ENCODE measurements at places on chromosomes 2 and 18. TPM values are rescaled to one million over a fixed set of nuclear protein-coding genes. Genes with fewer than 3 reads are reported as not detected.

DNA sequence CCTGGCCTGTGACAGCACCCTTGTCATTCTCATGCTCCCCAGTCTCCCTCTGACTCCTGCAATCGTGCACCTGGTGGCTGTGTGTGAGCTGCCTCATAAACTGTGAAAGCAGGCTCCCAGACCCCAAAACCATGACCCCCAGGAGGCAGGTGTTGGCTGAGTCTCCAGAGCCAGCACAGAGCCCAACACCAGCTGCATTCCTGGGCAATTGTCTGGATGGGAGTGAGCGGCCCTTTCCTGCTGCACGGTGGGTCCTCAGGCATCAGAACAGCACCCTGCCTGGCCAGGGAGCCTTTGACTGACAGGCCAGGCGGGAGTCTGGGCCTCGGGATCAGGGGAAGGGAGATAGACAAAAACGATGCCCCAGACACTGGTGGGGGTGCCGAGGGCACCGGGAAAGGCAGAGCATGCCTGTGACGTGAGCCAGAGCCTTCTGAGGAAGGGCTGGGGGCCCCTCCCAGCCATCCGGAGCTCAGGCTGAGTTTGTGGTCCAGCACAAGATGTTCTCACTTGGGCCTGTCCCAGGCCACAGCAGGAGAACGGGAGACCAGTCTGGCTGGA is 135.1 kb upstream of the GPC1 start:
- DNase-seq: no peak

DNA sequence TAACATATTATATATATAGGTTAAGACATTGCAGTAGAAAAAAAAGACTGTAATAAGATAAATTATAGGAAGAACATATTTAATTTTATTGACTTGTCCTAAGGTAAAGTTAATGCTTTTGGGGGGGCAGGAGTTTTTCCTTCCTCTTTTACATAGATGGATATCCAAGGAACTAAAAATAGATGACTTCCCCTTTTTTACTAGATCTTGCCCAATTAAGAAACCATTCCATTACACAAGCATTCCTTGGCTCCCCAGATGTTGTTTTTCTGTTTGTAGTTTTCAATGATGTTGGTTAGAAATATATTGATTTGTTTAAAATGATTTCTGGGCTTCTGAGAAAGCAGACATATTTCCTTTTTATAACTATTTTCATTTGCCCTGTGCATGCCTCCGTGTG is 22.4 kb upstream of the PMAIP1 start:
- DNase-seq: no peak

GRCh38 chr2:192194265-192194865 is 368 bp downstream of the TMEFF2 start:
- DNase-seq: no peak

DNA sequence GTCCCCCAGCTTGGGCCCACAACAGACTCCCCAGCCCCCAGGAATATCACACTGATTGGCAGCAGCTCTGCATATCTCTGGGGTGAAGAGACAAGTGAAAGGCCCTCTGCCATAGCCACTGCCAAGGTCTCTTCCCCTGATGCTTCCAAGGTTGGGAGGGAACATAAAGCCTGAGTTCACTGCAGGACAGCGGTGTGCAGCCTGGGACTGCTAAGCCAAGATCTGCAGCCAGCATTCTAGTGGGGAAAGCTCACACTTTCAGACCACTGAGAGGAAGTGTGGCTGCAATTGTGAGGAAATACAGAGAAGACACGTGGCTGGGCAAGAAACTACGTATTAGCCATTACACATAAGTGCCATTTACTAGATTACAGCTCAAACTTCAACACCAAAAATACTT is 100.7 kb downstream of the MAIP1 start:
- no peak for DNase-seq

- no peak for DNase-seq
Measured at GRCh38 chr18:77071711-77072292, 60.8 kb downstream of the MBP start.

DNA sequence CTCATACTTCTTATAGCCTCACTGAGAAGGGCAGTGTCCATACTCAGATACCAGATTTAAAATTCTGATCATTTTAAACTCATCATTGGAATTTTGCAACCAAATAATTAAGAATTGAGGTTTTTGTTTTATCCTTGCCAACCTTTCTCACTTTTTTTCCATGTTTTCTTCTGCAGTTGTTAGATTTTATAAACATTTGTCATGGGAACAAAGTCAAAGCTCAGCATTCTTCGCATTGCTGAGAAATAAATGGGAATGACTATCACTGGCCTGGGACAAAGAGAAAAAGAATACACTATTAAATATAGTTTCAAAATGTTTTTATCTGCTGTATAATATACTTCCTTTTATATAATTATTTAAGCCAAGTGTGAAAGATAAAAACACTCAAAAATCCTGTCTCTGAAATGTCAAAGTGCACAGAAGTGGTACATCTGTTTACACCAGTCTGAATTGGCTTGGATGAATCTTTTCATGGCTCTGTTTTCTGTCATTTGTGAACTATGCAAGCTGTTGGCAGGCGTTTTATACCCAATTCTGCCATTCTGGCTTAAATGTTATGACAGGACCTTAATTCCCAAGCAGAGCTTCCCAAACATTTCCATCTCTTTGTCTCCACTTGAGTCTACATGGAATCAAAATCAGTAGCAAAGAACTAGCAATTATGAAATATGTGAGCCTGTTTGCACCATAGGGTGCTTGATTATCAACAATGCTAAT is 249.3 kb upstream of the SYT4 start:
- no peak for DNase-seq

DNA sequence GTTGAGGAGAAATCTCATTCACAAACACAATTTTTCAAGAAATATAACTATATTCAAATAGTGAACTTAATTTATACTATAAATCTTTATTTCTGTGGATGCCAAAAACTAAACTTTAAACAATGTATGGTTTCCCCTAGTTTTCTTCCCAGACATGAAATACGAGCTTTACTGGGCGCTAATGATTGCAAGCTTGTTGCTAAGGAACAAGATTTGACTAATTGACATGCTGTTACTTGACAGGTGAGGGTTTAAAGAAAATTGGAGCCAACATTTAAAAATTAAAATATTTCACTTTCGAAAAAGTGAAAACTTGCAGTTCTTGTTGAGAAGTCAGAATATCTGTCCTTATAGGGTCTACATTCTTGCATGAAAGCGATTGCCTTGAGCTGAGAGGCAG is 381.0 kb downstream of the MEIS1 start:
- DNase-seq: no peak

DNA sequence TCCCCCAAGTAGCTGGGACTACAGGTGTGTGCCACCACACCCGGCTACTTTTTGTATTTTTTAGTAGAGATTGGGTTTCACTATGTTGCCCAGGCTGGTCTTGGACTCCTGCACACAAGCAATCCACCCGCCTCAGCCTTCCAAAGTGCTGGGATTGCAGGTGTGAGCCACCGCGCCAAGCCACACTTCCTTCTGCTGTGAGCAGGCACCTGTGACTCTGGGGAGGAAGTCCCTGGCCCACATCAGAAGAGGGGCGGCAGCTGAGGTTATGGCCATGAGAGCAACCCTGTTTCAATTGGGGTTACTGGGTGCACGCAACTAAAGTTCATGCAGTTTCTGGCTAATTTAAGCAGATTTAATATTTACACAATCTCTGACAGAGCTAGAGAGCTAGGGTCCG is 91.0 kb downstream of the PLB1 start:
- DNase-seq: no peak

DNA sequence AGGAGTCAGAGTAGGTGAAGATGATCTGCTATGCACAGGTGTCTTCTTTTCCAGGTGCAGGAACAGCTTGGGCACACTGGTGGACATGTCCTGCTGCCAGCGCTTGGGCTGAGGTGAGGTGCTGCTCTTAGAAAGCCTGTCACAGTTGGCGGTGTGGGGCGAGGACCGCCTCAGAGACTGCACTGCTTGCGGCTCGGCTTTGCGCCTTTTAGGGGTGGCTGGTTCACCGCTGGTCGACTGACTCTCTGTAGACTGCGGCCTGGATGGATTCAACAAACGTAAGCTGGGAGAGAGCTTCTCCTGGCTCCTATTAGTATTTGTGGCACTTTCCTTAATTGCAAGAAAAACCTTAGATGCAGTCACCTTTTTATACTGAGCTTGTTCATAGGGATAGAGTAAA is 1.7 kb downstream of the MSL3B start:
- no peak for DNase-seq

DNA sequence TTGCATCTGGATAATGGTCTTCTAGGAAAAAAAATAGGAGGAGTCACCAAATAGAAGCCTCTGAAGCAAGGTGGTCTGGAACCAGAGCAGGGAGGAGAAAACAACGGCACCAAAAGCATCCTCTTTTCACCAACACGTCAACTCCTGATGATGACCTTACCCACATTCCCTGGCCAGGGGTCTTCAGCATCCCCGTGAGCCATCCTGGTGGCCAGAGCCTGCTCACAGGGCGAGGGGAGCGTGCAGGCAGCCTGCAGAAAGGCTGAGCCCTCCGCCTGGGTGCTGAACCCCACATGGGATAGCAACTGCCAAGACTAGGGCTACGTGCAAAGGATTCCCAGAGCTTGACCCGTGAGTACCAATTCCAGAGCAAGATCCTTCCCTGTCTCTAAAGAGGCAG is 191.0 kb downstream of the NDUFA10 start:
- DNase-seq: no peak

DNA sequence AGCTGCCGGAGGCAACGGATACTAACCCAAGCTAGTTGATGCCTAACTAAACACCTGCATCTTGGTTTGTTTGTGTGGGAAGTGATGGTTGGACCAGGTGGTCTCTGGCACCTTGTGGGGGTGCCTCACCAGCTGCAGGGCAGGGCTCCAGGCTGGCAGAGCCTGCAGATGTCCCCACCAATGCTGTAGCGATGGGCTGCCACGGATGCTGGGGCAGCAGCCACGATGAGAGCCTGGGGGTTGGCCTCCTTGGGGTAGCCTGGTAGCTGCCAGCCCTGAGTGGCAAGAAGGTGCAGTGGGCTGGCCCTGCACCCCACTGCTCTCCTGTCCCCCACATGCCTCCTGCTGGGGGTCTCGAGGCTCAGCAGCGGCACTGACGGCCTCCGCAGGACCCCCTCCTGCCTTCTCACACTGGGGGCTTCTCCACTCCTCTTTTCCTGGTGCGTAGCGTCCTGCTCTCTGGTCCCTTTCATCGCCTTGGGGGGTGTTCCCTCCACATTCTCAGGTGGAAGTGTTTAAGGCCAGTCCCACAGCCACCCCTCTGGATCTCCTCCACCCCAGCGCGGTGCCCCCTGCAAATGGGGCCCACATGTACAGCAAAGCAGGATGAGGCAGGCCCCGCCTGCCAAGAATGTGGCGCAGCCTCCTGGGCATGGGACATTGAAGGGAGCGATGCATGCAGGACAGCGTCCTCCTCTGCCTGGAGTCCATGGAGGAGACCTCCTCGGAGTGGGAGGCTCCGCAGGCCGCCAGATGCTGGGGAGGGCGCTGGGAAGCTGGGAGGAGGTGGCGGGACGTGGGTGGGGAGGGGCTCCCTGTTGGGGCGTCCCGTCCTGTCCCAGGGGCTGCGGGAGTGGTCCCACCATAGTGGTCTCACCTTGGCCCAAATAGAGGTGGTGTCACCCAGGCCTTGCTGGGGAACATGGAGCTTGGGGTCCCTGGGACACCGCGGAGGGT is 173.1 kb downstream of the ASB1 start:
- no peak for DNase-seq

- DNase-seq: no peak
Measured at GRCh38 chr2:18149660-18150246, 271.3 kb downstream of the KCNS3 start.

- DNase-seq: no peak
Measured at GRCh38 chr2:185137700-185138099, 539.4 kb downstream of the ZNF804A start.

DNA sequence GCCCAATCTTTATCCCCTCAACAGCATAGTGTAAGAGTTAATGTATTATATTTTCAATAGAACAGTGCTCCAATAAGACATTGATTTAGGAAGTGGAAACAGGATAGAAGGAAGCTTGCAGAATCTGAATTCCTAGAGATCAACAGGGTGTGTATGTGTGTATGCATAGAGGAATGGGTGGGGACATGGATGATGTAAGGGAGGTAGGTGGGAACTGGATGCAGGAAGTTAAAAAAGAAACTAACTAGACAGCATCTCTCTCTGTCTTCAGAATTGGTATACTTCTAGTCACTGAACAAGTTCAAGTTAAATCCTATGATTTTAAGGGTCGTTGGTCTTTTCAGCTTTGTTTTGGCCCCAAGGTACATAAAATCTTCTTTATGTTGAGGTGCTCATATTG is 196.6 kb downstream of the PMAIP1 start:
- DNase-seq: no peak

The CHRND gene
- 180 TPM for polyA plus RNA-seq

The OSR1 gene
- polyA plus RNA-seq: 15.8 TPM

The FBXO41 gene
- polyA plus RNA-seq: 0.18 TPM

The ZNF396 gene
- 0.96 TPM for polyA plus RNA-seq

The TEX261 gene
- 34.2 TPM for polyA plus RNA-seq

The B3GNT7 gene
- 0.48 TPM for polyA plus RNA-seq

The GALNT13 gene
- polyA plus RNA-seq: 0.25 TPM
